ENCODE measurements at places on chromosomes 13 and 19.

- DNase-seq = no peak
Measured at GRCh38 chr19:46984077-46985010, 35.3 kb upstream of the NPAS1 start.

DNA sequence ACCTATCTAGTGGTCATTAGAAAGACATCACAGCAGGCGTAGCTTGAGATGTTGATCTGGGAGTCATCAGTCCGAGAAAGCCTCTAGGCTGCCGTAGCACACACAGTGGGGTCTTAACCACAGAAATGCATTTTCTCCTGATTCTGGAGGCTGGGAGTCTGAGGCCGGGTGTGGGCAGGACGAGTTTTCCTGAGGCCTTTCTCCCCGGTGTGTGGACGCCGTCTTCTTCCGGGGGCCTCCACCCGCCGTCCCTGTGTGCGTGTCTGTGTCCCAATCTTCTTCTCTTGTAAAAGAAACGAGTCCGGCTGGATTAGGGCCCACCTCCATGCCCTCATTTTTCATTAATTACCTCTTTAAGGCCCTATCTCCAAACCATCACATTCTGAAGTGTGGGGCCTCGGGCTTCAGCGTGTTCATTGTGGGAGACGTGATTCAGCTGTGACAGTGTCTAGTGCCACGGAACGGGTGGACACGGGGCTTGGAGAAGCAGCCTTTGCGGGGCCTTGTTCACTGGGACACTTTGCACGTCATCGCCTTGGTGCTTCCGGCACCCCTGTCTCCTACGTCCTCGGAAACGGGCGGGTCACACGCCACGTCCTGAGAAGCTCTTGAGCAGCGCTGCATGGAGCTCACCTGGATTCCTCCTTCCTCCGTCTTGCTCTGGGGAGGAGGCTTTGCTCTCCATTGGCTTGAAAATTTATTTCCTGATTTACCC, 208.9 kb upstream of the SOX1 start:
- DNase-seq = no peak

DNA sequence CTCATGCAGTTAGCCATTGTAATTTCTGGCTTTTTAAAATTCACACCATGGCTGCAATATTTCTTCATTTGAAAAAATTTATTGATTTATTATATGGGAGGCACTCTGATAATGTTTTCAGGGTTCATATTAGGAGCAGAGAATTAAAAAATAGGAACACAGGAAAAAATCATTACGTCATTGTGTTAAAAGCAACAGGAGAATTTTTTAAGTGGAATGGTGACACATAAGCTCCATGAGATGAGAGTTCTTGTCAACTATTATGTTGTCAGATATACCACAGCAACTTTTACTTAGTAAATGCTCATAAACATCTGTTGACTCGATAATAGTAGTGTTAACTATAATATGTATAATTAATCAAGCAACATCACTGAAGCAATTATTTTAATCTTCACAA, 400.1 kb downstream of the TDRD3 start:
- DNase-seq = no peak

DNA sequence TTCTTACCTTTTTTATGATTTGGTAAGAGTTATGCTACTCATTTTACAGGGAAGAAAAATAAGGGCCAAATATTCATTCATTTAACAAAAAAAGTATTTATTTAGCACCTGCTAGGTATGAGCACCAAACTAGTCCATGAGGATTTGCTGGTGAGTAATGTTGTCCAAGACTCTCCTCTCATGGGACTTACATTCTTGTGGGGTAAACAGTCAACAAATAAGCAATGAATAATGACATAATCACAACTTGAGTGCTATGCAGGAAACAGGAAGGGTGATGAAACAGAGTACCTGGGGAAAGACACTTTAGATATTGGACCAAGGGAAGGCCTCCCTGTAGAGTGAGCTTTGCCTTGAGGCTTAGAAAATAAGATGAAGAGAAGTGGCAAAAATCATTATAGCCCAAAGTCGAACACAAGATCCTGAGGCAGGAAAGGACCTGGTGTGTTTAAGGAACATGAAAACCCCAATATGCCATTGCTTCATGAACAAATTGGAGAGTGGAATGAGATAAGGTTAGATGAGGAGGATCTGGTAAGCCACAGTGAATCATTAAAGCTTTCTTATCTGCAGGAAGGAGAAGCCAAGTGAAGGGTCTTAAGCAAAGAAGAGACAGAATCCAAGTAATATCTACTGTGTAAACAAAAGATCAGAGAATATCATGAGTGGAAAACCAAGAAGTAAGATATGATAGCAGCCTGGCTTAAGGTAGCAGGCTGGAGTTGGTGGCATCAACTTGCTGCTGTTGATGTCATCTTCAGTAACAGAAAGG, 294.5 kb upstream of the NBEA start:
- DNase-seq = no peak

- no peak for DNase-seq
Measured at GRCh38 chr13:44769686-44770085, 193.6 kb upstream of the TSC22D1 start.

- no peak for DNase-seq
Measured at GRCh38 chr13:114339857-114340534, 25.7 kb downstream of the CHAMP1 start.

DNA sequence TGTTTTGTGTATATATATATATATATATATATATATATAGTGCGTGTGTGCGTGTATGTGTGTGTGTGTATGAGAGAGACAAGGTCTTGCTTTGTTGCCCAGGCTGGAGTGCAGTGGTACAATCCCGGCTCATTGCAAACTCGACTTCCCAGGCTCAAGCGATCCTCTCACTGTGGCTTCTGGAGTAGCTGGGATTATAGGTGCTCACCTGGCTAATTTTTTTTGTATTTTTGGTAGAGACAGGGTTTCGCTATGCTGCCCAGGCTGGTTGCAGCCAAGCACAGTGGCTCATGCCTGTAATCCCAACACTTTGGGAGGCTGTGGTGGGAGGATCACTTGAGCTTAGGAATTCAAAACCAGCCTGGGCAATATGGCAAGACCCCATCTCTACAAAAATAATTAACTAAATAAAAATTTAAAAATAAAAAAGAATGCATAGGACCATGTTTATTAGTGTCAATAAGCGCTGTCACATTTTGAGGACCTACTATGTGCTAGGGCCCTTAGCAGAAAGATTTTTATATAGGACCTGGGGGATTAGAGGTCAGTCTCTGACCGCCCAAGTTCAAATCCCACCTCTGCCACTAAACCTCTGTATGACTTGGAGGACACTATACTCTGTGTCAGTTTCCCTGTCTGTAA, 1.8 kb downstream of the PVR start:
- DNase-seq = no peak

DNA sequence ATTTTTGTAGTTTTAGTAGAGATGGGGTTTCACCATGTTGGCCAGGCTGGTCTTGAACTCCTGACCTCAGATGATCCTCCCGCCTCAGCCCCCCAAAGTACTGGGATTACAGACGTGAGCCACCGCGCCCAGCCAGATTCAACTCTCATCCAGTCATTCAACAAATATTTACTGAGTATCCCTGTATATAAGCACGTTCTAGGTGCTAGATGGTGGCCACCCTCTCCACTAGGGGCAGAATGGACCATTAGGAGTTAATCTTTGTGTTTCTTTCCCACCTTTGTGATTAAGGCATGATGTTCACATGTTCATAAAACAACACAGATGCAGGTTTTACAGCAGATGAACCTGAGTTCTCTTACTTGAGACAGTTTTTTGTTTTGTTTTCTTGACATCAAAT, 7.3 kb downstream of the SHKBP1 start:
- no peak for DNase-seq

GRCh38 chr13:38309397-38309796, 40.3 kb upstream of the UFM1 start:
- DNase-seq = no peak

DNA sequence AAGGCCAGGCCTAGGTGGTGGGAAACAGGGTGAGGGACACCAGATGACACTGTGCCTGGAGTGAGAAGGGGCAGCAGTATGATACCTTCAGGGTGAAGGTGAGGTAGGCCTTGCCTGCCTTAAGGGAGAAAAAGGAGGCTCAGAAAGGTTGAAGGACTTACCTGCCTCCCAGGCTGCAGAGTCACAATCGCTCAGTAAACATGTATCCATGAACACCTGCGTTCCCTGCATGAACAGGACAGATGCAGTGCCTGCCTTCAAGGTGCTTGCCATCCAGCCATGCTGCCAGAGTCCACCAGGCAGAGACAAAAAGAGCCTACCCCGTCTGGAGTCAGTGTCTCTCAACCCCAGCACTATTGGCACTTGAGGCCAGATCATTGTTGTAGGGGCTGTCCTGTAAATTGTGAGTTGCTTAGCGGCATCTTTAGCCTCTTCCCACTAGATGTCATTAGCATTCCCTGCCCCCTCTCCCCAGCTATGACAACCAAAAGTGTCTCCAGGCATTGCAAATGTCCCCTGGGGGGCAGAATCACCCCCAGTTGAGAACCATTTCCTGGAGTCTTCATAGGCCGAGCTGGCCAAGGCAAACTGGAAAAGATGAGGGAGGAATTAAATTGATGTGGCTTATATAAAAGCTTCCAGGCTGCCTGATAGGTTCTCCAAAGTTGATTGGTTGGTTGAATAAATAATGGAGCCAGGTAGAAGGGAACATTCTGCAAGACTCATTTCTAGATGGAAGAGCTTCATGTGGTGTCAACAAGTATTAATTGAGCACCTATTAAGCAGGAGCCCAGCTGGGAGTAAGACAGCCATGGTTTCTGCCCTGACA, 1.7 kb downstream of the MAP3K10 start:
- DNase-seq = no peak

GRCh38 chr13:39982745-39983144, 327.3 kb downstream of the COG6 start:
- DNase-seq = no peak

GRCh38 chr19:49421039-49421877, 2.0 kb downstream of the PTH2 start:
- no peak for DNase-seq

DNA sequence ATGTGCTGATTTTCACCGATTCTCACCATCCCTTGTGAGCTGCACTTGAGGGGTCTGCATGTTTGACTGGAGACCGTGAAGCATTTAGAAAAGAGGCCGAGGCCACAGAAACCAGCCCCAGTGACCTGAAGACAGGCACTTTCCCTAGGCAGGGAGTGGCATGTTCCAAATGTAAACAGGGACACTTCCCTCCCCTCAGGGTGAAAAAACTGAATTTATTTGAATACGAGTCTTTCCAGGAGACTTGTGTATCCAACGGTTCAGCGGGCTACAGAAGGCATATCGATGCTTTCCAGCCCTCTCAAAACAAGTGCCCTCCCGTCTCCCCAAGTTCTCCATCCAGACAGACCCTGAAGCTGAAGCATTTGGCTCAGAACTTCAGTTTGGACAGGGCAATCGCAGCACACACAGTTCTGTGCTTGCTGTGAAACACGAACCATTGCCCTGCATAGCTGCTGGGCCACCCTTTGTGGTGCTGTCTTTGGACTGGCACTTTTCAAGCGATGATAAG, 106.1 kb downstream of the ZIC5 start:
- DNase-seq = no peak

GRCh38 chr13:46160471-46161066, 21.4 kb downstream of the LCP1 start:
- peak; percentile 40 for DNase-seq

DNA sequence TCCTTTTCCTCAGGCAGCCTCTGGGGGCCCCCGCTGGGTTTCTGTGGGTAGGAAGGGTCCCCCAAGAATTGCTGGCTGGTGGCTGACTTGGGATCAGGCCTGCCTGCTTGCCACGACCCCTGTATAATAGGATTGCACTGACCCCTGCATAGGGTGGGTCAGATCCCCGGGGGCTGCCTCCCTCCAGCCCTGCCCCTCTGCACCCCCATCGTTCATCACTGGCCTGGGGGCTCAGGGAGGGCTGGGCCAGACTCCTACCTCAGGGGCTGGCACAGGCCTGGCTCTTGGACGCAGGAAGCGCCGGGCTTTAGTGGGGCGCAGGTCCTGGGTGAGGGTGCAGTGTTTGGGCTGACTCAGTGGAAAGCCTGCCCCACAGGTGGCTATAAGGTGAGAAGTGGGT, 10.6 kb downstream of the NDUFB7 start:
- DNase-seq = no peak

GRCh38 chr19:15874821-15875474, 22.9 kb downstream of the CYP4F2 start:
- DNase-seq = no peak

GRCh38 chr13:39039041-39039440, 785 bp downstream of the NHLRC3 start:
- no peak for DNase-seq

Measured in HTR-8/SVneo (cell line).